ENCODE measurements at places on chromosomes 16 and 17.

DNA sequence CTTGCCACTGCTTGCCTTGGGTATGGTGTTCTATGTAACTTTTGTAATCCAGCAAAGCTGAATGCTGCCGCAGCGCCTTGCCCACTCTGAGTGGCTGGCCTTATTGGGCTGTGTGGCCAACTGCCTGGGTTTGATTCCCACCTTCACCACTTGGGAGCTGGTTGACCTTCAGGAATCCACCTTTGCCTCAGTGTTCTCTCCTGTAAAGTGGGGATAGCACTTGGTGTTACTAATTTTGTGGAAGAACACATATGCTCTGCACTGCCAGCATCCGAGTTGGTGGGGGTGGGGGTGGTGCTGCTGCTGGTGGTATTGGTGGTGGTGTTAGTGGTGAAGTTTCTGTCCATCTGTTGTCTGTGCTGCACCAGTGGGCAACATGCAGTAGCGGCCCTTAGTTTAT lies 32.8 kb downstream of the AKAP1 start:
- DNase-seq, result no peak

DNA sequence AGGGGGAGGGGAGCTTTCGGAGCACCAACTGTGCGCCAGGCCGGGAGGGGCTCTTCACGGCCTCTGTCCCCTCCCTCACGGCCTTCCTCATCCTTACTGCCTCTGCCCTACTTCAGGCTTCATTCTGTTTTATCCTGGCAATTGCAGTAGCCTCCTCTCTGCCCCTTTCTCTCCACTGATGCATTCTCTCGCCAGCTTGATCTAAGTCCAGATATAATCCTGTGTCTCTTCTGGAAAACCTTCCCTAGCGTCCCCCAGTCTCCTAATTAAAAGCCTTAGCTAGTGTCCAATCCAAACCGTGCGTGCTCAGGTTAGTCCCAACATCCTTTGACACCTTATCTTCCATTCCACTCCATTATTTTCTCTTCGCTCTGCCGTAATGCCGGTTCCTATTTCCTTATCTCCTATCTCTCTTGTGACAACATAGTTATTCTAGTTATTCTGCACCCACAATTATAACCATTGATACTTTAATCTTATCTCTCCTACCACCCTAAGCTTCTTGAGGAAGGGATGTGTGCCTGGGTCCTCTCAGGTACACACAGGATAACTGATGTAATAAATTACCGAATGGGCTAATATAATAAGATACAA lies 869 bp downstream of the ZNF48 start:
- no peak for DNase-seq

GRCh38 chr16:81238296-81239011 lies at the start of gene BCO1:
Gene BCO1, plus strand, starts transcription at chr16:81238689. Its CDS starts 220 bp downstream, at chr16:81238909.
- peak; percentile 70 for DNase-seq

- no peak for DNase-seq
Measured at GRCh38 chr17:3867606-3868005, 21.6 kb upstream of the NCBP3 start.

DNA sequence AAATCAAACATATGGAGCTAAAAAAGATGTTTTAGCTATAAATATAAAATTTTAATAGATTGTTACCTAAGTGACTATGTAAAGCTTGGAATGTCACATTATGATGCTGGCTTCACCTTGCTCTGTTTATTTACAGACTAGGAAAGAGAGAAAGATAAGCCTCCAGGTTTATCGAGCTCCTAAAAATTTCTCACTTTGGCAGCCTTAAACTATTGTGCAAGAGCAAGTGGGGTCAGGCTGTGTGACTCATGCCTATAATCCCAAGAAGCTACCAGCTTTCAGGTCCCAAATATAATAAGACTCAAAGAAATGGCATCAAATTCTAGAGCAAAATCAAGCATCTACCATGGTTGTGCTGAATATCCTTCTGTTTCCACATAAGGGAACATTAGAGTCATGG lies 34.3 kb upstream of the PRSS54 start:
- DNase-seq, result peak; percentile 62

DNA sequence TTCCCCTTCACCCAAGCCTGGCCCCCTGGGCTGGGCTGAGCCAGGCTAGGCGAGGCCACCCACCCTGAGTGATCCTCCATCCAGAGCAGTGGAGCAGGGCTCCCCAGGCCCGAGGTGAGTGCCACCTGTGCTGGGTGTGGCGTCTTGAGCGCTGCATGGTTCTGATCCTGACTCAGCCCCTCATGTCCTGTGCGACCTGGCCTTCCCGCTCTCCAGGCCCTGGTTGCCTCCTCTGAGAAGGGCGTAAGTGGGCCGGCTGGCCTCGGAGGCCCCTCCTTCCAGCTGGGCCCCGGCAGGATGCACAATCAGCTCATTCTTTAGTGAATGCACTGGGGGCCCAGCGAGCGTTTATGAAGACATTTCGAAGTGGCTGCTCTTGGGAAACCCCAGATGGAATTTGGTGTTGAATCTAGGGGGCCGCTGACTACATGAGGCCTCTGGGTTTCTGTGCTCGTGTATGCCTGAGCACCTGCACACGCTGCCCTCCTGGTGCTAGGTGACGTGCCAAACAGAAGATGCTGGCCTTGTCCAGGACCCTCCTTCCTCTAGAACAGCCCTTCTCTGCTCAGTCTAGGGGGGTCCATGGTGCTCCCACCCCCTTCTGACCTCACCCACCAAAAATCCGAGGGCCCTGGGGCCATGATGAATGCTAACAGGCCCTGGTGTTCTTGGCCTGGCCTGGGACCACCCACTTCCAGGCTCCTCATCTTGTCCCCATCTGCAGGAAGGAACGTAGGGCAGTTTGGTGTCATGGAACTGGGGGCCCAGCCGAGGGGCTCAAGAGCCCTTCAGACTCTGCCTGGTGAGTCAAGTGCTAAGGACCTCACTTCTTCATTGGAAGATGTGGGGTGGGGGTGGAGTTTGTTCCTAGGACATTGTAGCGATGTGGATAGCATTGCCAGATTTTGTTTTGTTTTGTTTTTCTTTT lies 3.6 kb upstream of the TMEM92 start:
- no peak for DNase-seq

- DNase-seq, result no peak
Measured at GRCh38 chr17:80270104-80270503, 9.5 kb downstream of the RNF213 start.

DNA sequence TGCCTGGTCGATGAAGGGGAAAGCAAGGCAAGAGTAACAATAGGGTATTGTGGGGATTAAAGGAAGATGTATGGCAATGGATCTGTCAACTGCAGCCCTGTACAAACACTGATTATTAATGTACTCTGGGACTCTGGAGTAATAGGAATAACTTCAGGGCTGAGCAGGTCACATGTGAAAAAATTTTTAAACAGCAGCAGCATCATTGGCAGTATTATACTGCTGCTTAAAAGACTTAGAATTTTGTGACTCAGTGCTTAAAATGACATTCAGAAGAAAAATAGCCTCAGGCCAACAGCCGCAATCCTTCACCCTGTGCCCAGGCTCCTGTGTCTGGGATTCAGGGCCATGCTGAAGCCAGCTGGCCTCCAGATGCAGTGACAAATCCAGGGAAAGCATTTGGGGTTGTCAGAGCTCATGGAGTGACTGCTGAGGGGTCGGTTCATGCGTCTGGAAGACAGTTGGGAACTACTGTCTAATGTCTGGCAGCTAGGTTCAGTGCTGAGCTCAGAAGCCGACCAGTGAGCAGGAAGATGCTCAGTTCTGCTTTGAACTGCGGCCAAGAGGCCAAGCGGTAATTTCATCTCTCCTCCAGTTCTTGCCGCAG lies 22.2 kb downstream of the TEX2 start:
- DNase-seq, result no peak

- DNase-seq, result no peak
Measured at GRCh38 chr16:27195941-27196595, 7.3 kb upstream of the KDM8 start.

DNA sequence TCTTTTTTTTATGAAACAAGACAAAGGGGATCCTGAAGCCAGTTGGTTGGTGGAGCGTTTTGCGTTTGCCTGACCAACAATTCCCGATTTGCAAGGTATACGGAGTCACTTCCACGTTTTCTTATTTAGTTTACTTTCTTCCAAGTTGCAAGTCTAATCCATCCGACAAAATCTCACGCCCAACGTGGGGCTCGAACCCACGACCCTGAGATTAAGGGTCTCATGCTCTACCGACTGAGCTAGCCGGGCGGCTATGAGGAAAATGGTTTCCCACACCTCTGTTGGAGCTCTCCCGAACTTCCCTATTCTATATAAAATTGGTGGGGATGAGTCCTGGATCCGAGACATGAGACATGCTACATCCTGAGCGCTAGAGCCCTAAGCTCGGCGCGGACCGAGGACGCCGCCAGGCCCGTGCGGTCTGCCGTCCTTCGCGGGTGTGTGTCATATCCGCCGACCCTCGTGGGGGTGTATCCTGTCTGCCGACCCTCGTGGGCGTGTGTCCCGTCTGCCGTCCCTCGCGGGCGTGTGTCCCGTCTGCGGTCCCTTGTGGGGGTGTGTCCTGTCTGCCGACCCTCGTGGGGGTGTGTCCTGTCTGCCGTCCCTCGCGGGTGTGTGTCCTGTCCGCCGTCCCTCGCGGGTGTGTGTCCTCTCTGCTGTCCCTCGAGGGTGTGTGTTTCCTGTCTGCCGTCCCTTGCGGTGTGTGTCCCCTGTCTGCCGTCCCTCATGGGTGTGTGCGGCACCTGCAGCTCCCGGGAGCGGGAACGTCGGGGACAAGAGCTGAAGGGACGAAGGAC lies 22.6 kb downstream of the ZNF213 start:
- peak; percentile 92 for DNase-seq

DNA sequence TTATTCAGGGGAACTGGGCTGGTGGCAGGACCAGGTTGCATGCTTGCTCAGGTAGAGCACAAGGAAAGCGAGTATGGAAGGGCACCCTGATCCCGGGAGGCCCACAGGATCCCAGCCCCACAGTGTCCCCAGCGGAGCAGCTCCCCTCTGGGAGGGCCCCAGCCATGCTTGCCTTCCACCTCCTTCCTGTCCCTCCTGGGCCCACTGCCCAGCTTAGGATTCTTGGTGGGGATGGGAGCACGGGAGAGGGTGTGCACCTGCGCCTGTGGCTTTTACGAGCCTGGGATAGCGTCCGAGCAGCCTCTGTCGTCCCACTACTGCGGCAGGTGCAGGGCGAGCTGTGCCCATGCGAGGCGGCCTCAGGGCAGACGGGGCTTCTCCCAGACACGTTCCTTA lies 114.5 kb downstream of the BANP start:
- no peak for DNase-seq

DNA sequence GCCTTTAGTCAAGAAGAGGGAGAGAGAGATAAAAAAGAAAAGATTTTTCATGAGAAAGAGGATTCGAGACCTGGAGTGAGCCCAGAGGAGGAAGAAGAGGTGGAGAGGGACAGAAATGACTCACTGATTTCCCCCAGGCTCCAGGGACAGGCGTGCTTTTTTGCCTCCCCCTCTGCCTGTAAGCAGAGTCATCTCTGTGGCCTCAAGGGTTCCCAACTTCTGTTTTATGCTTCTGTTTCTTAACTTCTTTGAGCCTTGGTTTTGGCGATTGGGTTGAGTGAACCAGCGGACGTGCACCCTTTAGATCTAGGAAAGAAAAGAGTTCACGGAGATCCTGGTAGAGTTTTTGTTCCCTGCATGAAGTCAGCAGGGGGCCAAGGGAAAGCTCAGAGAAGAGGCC lies 147.9 kb upstream of the NOL11 start:
- peak; percentile 17 for DNase-seq

- DNase-seq, result no peak
Measured at GRCh38 chr17:66939461-66940114, 24.9 kb upstream of the CACNG4 start.

DNA sequence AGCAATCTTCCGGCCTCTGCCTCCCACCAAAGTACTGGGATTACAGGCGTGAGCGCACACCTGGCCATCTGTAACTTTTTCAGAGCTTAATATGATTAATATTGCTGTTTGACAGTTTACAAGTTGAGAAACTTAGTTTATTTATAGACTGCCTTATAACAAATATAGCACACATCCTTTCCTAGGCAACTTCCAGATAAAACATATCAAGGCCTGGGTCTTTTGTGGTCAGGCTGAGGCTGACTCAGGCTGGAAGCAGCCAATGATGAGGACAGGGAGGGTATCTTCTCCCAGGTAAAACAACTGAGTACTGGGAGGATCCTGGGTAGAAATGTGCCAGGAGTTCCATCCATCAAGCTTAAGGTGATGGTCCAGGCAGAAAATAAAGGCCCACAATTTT lies 16.2 kb downstream of the LUC7L start:
- DNase-seq, result peak; percentile 1

Data from bronchial epithelial cell (primary cell).